Fibroblast of skin of left quadriceps (primary cell): ENCODE measurements at places on chromosomes 12 and 14.

- DNase-seq = no peak
Measured at GRCh38 chr12:12506496-12506890, 56.2 kb downstream of the DUSP16 start.

GRCh38 chr14:61454545-61454944 lies 133.2 kb downstream of the PRKCH start:
- no peak for DNase-seq

DNA sequence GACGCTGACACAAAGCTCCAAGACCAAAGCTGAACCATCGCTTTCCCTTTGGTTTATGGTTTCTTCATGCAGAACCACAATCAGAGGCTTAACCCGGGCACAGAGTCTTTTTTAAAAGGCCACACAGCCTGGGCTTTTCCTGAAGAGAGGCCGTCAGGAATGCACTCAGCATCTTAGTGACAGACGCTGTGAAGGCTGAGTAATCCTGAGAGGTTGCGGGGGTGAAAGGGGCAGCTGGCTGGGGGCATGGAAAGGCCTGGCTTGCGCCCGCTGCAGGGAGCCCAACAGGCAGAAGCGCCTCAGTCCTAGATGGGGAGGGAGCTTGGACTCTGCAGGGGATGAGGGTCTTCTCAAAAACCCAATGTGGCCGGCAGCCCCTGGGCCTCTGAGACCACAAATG lies 13.6 kb downstream of the CTDSP2 start:
- DNase-seq = no peak

DNA sequence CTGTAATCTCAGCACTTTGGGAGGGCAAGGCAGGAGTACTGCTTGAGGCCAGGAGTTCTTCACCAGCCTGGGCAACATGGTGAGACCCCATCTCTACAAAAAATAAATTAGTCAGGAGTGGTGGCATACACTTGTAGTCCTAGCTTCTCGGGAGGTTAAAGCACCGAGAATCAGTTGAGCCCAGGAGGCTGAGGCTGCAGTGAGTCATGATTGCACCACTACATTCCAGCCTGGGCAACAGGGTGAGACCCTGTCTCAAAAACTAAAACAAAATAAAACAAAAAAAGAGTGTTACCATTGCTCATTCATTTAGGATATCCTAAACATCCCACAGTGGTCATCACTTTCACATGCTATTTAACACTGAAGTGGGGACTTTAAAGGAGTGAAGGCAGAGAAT lies 7.8 kb downstream of the NEK9 start:
- no peak for DNase-seq

- no peak for DNase-seq
Measured at GRCh38 chr12:103441437-103442181, 54.2 kb downstream of the C12orf42 start.

GRCh38 chr12:12007713-12008231 lies 63.0 kb upstream of the BCL2L14 start:
- DNase-seq = no peak

- peak; percentile 20 for DNase-seq
Measured at GRCh38 chr14:60349663-60350365, 100.8 kb downstream of the PPM1A start.

GRCh38 chr12:78271546-78271945 lies 440.9 kb downstream of the NAV3 start:
- DNase-seq = peak; percentile 31

DNA sequence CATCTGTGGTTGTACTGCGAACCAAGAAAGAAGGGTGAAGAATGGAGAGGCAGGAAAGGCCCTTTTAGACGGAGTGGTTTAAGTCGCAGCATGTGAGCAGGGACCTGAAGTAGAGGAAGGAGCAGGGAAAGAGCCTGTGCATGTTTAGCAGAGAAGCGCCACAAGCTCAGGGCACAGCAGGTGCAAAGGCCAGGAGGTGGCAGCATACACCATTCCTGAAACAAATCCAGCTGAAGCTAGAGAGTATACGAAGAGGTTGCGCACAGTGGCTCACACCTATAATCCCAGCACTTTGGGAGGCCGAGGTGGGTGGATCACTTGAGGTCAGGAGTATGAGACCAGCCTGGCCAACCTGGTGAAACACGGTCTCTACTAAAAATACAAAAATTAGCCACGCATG lies 49.9 kb downstream of the HELB start:
- no peak for DNase-seq

DNA sequence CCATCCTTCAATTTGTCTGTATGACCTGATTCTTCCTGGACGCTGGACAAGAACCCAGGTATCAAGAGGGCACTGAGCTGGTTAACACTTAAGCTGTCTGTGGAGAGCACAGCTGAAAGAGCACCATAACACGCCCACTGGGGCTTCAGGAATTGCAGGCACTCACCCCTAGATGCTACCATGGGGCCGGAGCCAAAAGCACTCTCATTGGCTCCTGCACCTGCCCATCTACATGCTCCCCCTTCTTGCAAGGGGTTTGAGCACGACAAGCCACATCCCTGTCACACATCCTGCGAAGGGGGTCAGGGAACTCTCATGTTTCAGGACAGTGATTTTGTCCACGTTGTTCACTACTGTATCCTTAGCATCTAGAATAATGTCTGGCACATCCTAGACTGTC lies 35.1 kb upstream of the TBC1D15 start:
- DNase-seq = no peak

DNA sequence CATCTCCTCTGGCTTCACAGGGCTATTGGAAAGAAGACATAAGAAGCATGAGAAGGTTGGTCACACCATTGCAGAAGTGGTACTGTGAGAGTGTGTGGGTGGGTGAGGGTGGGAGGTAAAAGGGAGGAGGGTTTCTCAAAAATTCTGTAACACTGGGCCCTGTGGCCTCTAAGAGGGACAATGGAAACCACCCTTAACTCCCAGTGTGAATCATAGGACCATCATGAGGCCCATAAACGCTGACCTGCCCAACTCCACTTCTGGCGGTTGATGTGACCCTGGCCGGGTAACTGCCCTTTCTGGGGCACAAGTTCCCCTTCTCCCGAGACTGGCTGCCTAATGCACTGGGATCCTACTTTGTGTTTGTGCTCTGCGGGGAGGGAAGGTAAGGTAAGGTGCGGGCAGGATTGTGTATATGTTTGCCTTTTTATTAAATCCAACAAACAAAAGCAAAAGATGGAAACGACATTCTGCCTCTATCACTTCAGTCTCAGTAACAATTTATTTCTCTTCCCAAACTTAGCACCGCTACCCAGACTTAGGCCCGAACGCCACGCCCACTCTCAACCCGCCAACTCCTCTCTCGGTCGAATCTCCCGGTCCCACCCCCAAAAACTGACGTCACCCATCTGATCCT lies 551 bp downstream of the METTL1 start:
- DNase-seq = peak; percentile 83

DNA sequence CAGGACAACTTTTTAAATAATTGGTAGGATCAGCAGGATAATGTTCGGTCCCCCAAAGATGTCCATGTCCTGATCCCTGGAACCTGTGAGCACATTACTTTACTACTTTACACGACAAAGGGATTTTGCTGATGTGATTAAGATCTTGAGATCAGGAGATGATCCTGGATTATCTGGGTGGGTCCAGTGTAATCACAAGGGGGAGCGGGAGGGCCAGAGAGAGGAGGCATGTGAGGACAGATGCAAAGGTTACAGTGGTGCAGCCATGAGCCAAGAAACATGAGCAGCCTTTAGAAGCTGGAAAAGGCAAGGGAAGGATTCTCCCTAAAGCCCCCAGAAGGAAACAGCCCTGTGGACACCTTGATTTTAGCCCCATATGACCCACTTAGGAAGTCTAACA lies 33.1 kb downstream of the KCNK10 start:
- DNase-seq = no peak

DNA sequence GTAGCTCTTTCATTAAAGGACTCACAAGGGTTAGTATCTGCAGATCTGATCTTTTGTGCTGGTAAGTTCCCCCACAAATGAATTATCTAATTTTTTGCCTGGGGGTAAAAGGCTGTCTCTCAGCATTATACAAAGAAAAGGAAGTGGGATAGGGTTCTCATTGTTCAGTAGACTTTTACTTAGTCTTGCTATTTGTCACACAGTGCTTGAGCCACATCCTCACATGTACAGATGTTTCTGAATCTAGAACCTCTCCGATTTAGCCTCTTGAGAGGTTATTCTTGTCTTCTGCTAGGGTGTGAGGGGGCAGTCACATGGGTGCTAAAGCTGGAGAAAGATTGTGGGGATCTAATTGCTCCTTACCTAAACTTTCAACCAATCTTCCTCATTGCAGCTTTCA lies 93.0 kb downstream of the SLC41A2 start:
- no peak for DNase-seq

GRCh38 chr12:109864916-109865315 lies 15.4 kb downstream of the GLTP start:
- no peak for DNase-seq

DNA sequence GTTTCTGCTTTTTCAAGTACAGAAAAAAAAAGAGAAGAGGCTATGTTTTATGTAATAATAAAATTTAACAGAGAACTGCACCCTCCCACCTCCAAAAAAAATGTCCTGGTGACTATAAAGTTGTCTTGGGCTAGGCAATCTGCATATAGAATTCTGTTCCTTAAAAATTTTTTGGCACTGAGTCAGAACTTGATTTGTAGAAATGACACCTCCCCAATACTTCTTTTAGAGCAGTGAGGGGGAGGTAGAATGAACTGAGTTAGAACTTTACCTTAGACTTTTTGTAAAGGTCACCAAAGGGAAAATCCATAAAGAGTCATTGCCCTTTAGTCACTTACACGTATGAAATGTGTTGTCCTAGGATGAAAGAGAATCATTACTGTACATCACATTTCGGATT lies 80.0 kb downstream of the BTG1 start:
- DNase-seq = no peak

- DNase-seq = no peak
Measured at GRCh38 chr12:116532986-116533342, 26.2 kb upstream of the MAP1LC3B2 start.

GRCh38 chr14:88631091-88631490 lies 68.3 kb downstream of the ZC3H14 start:
- DNase-seq = no peak

DNA sequence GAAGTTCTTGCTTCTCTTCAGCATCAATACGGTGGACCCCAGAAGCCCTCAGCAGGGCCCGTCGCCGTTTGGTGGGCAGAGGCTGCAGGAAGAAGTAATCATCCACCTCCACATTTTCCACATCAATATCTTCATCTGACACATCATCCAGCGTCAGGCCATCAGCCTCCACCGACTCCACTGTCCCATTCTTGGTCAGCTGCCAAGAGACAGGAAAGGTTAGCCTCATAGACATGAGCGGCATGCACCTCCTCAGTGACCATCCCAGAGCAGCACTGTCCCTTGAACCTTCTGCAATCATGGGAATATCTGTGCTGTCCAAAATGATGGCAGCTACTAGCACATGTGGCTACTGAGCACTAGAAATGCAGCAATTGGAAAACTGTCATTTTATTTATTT lies 15.6 kb downstream of the CSRNP2 start:
- no peak for DNase-seq

DNA sequence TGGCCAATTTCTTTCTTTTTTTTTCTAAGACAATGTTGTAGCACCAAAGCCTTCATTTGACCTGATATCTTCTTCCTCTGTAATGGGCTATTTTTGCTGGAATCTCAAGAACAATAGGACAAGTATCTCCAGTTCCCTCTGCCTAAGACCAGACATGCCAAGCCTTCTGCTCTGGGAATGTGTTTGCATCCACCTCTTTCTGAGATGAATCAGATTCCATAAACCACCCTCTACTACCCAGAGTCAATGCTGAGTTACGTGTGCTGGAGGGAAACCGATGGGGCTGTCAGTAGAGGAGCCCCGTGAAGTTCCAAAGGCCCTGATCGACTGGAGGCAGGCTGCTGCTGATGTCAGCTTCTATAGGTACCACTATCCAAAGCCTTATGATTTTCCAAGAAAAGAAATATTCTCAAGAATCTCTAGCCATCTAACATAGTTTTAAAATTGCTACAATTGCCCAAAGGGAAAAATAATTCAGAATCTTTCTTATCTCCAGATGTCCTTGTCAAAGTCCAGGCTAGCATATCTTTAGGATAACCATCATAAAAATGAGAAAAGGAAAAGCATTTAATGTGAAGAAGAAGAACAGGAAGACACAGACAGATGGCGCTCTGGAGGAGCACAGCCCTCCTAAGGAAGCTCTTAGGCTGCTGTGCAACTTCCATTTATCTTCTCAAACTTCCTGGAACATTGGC lies 101.9 kb downstream of the SLC8A3 start:
- peak; percentile 6 for DNase-seq

- no peak for DNase-seq
Measured at GRCh38 chr12:82857911-82858533, 171.3 kb downstream of the TMTC2 start.

GRCh38 chr12:96294831-96295230 lies 100.7 kb downstream of the ELK3 start:
- DNase-seq = peak; percentile 58

GRCh38 chr14:64707661-64708060 lies 3.4 kb downstream of the PLEKHG3 start:
- DNase-seq = peak; percentile 64

GRCh38 chr12:102865821-102866615 lies 51.0 kb downstream of the PAH start:
- no peak for DNase-seq

DNA sequence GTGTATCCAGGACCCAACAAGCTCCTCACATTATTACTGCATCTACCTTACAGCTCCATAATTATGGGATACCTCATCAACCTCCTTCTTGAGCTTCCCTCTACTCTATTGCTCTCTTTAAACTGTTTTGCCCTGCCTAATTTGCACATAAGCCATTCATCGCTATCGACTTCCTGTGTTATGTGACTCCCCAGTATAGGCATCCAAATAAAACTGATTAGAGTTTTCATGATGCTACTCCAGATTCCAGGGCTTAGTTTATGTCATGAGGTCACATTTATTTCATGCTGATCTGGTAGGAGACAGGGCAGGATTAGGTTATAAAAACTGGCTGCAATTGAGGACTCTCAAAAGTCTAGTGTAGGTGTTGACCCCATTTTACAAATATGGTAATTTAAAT lies 569.9 kb upstream of the MGAT4C start:
- no peak for DNase-seq

GRCh38 chr12:132208153-132208823 lies 64.0 kb downstream of the NOC4L start:
- DNase-seq = no peak

GRCh38 chr12:7645395-7646177 lies 20.1 kb downstream of the APOBEC1 start:
- DNase-seq = peak; percentile 24

DNA sequence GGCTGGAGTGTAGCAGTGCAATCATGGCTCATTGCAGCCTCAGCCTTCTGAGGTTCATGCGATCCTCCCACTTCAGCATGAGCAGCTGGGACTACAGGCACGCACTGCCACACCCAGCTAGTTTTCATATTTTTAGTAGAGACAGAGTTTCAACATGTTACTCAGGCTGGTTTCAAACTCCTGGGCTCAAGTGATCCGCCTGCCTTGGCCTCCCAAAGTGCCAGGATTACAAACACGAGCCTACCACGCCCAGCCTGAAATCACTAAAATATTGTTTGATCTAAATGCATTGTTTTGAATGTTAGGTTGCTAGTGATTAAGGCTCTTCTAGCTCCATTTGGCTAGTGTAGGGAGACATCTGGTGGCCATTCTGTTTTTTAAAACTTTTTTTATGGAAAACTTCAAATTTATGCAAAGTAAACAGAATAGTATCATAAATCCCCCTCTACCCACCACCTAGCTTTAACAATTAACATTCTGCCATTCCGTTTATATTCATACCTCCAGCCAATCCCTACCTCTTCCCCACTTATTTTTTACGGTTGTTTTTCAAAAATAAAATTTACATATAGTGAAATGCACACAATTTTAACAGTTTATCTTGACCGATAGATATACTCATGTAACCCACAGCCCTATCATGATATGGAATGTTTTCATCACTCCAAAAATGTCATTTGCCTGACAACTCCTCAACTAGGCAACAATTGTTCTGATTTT lies 37.8 kb downstream of the MYO1H start:
- peak; percentile 6 for DNase-seq

GRCh38 chr12:116813271-116814041 lies 67.8 kb downstream of the HRK start:
- no peak for DNase-seq
